Stimulated activated CD8-positive, alpha-beta memory T cell treated with anti-CD3 and anti-CD28 coated beads, Interleukin-4, amount 100 ng/mL, for 1 hour (primary cell): ENCODE measurements at places on chromosomes 3 and 15.

DNA sequence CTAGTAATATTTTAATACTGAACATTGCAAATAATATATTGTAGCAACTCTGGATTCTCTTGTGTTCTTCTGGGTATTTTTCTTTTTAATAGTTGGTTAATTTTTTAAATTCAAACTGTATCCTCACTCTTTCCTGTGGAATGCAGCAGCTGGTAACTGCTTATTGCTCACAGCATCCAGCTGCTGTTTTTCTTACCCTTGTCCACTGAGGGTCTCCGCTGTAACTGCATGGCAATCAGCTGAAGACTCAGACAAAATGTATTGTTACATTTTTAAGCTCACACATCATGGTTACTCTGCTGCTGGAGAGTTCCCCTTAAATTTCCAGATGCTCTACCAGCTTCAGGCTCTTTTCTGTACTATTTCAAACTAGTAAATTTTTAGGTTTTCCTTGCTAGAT lies 227.6 kb downstream of the MBNL1 start:
- DNase-seq, result no peak

GRCh38 chr3:79032686-79033318 lies 735.0 kb downstream of the ROBO1 start:
- DNase-seq, result no peak

DNA sequence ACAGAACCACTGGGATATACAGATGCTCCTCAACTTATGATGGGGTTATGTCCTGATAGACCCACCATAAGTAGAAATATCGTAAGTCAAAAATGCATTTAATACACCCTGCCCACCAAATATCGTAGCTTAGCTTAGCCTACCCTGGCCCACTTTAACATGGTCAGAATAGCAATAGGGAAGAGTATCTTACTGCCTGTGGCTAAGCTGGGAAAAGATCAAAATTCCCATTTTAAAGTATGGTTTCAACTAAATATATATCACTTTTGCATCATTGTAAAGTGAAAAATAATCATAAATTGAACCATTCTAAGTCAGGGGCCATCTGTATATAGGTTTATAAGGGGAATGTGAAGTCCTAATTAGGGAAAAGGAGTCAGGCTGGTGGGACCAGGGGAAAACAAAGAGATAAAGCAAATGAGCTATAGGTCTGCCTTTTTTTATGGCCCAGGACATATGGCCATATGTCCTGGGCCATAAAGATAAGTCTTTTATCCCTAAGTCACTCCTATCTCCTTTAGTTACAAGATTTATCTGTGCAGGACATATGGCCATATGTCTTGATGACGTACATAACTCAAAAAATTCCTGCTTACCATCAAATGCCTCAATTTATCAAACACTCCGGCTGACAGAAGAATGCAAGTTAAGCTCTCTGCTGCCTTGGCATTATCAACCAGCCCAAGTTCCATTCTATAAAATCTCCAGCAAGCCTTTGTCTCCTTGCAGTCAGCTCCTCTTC lies 11.2 kb downstream of the RTP3 start:
- no peak for DNase-seq

GRCh38 chr3:181174676-181175233 lies 185.2 kb upstream of the DNAJC19 start:
- DNase-seq, result no peak

- DNase-seq, result no peak
These were observed 2.0 kb upstream of the GP9 start for GRCh38 chr3:129058441-129059200.

- no peak for DNase-seq
These were observed 728.2 kb upstream of the NECTIN3 start for GRCh38 chr3:110343376-110343775.

- DNase-seq, result no peak
These were observed 92.9 kb downstream of the LRRC3B start for GRCh38 chr3:26715431-26715830.

DNA sequence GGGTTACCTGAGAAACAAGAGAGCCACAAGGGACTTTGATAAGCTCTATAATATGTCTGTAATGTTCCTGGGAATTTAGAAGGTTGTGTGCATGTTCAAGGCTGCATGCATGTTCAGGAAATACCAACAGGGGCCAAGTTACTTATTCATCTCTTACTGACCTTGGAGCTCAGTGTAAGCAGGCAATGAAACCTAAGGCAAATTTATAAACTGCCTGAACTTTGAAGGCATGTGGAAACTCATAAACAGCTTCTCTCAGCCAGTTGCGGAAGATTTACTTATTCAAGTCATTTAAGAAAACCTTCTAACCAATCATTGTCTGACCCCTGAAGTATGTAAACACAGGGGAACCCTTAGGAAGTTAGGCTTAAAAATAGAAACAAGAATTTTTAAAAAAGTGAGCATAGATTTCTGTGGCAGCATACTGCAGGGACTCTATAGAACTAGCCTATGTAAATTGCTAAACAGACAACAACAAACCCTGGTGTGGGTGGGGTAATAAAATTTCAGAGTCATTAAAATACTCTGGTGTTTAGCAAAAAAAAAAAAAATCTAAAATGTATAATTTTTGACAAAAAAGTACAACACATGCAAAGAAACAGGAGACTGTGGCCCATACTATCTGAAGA lies 57.2 kb downstream of the SLC15A2 start:
- no peak for DNase-seq

DNA sequence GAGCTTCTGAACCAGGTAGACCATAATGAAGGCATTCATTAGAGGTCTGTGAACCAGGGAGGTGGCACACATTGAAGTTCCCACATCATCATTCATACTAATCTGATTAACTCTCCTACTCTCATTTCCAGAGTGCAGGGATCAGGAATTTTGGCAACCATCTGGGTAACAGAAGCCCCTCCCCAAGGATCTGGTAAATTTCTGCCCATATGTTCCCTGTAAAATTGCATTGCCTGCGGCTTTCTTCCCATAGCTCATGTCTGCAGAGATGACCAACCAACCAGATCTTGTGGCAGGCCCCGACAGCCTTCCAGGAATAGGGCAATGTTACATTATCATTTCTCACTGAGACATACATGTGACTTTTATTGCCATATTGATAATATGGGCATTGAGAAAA lies 111.4 kb upstream of the CHL1 start:
- no peak for DNase-seq

GRCh38 chr15:100502651-100503050 lies 26.1 kb downstream of the CERS3 start:
- no peak for DNase-seq

DNA sequence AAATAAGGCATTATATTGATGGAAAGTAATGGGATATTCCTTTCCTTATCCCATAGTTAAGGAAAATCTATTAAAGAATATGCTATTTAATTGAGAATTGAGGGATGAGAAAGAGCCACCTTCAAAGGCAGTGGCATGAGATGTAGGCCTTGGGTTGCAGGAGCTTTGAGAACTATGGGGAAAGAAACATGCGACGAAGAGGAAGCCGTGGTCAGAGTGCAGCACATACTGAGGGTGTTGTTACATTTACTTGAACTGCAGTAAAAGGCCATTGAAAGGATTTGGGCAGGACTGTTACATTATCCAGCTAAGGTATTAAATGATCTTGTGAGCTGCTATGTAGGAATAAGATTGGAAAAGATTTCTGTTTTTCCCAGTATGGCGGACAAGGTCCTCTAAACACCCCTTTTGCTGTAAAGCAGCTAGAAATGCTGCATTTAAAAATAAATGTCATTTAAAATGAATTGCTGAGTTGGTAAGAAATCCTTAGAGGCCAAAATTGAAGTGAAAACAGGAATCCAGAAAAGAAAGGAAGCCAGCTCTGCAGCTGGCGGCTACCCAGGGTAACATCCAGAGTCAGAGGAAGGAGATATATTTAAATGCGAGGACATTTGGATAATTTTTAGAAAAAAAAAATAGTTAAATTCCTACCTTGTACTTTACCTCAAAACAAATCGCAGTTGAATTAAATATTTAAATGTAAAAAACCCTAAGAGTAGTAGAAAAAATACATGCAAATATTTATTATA lies 61.7 kb downstream of the IL1RAP start:
- no peak for DNase-seq

DNA sequence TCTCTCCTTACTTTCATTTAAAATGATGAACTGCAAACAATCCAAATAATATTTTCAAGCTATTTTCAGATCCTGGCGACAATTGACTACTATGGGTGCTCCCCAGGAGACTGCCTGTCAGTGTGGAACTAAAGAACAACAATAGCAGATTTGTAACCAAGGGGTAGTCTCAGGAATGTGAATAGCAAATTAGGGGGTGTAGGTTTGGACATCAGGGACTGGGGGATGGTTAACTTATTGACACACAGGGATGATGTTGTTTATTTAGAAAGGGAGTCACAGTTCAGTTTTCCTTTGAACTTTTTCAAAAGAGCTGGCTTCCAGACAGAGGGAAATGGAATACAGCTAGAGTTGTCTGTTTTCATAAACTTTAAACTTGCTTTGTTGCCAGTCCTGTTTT lies 229.8 kb downstream of the LRTM1 start:
- DNase-seq, result no peak

DNA sequence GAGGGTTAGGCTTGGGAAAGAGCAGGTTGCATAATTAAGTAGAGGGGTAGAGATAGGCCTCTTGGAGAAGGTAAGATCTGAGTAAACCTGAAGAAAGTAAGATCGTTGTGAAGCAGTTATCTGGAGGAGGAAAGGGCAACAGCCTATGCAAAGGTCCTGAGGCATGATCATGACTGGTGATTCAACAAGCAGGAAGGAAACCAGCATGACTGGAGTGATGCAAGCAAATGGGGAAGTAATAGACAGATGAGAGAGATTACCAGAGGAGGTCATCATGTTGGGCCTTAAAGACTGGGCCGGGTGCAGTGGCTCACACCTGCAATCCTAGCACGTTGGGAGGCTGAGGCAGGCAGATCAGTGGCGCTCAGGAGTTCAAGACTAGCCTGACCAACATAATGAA lies 360.2 kb downstream of the EPHB1 start:
- DNase-seq, result no peak

- DNase-seq, result no peak
These were observed 44.8 kb downstream of the CYP11A1 start for GRCh38 chr15:74322558-74323180.

GRCh38 chr3:52246728-52247408 lies 1.3 kb downstream of the PPM1M start:
- no peak for DNase-seq

DNA sequence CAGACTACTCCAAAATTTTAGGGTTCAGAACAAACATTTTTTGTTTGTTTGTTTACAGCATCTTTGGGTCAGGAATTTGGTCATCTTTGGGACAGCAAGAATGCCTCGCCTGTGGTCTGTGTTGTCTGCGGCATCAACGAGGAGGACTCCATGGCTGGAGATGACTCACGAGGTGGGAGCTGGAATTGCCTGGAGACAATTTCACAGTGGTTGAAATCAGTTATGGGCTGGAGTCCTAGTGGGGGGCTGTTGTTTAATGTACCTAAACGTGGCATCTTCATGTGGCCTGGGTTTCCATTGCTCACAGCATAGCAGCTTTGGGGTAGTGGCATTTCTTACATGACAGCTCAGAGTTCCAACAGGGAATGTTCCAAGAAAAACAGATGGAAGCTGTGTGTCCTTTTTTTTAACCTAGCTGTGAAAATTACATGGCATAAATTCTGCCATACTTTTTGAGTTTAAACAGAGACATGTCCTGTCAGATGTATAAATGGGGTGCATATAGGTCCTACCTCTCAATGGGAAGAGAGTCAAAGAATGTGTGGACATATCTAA lies 507.3 kb upstream of the CBLB start:
- DNase-seq, result no peak

DNA sequence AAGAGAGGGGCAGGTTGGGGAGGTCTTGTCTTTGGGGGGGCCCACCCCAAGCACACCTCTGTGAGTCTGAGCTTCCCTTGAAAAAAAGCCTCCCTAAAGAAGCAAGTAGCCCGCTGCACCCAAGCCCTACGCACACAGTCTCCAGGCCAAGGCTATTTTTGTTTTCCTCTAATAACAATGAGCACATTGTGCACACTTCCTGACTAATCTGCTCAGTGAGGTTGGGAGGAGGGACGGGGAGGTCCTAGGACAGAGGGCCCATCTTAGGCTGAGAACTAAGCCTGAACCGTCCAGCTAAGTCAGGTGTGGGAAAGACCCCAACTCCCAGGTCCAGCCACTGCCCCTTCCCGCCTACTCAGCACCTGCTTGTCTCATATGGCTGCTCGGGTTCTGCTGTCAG lies 87.2 kb downstream of the HMG20A start:
- DNase-seq, result no peak

GRCh38 chr3:127173516-127174166 lies 19.3 kb upstream of the PRR23E start:
- DNase-seq, result no peak

DNA sequence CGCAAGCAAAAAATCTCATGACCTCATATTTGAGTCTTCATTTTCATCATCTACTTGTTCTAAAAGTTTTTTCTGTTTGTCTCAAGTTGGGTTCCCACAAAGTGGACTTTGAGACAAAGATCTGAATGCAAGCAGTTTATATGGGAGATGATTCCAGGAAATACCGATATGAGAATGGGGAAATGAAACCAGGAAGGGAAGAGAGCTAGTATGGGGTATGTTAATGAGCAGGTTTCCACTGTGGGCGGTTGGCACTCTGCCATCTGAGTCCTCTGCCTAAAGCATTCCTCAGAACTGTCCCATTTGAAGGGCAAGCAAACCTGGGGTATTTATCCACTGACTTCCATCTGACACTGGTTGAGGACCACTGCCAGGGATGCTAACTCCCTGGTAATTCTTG lies 8.8 kb downstream of the ADPRH start:
- no peak for DNase-seq

DNA sequence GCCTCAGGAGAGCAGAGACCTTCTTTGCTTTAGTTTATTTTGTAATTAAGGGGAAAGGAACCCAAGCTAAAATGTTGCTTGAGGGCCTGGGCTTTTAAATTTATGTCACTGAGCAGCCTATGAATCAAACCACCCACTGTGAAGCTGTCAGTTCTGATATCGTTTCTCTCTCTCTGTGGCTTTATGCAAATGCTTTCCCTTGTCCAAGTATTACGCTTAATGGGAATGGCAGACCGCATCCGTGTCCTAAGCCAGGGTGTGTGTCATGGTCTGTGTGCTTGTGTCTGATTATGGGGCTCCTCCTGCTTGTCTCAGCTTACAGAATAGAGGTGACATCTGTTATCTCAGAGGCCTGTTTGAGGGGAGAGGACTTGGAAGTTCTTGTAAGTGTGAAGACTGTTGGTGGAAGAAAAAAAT lies 82.4 kb downstream of the EBLN2 start:
- DNase-seq, result no peak

DNA sequence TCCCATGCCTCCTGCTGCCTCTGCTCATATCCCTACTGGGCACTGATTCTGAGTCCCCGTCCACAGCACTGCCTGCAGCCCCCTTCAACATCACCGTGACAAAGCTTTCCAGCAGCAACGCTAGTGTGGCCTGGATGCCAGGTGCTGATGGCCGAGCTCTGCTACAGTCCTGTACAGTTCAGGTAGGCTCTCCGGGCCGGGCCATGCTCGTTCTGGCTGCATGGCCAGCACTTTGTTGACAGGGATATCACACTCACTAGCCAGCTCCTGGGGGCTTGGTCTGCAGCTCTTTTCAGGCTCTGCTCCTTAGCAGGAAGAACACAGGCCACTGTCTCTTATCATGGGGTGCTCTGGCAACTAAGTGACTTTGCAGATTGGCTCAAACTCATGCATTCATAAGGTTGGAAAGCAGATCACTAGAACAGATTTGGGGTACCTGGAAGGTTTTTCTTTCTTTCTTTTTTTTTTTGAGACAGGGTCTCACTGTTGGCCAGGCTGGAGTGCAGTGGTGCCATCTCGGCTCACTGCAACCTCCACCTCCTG lies 6.0 kb downstream of the TYRO3 start:
- DNase-seq, result no peak
